ENCODE measurements at places on chromosomes 4 and X.
A peak's percentile ranks its signal among the peaks of the same experiment; 100 is the strongest.

DNA sequence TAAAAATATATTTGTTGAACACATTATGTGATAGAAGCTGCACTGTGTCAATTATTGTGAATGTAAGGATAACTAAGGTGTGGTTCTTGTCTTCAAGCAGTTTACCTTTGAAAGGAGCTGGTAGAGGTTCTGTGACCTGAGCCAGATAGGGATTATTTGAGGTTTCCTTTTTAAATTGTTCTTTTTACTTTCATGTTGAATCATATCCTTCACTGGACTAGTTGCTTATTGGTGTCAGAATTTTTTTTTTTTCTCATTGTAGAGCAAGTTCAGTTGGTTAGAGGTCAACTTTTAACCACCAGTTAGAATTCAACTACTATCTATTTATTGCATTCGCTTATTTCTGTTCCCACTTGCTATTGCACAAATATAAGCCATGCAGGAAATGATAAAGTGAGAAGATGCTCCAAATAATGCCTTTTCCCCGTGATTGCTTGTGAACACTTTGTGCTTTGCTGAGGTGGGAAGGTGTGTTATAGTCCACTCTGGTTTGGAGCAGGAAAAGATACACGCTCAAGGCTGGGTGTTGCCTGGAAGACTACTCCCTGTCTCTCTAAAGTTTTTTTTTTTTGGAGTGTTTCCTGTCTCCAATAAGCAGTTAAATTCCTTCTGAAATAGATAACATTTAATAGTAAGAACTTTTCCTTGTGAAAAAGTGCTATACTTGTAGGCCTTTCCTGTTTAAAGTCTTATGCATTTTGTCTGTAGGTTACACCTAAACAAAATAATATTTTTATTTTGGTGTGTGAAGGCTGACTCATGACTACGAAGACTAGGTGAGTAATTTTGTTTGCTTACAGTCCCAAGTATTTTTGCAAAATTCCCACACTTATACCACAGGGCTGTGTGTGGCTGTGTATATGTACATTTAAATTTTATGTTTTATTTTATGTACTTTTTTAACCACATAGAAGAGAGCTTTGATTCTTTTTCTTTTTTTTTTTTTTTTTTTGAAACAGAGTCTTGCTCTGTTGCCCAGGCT lies 83.8 kb upstream of the LCORL start:
- DNase-seq: no peak

GRCh38 chr4:55001538-55001937 lies 123.9 kb downstream of the KDR start:
- no peak for DNase-seq

GRCh38 chr4:161883157-161883556 lies 280.6 kb downstream of the FSTL5 start:
- DNase-seq: no peak

GRCh38 chr4:182354867-182355266 lies 111.7 kb downstream of the TENM3 start:
- no peak for DNase-seq

DNA sequence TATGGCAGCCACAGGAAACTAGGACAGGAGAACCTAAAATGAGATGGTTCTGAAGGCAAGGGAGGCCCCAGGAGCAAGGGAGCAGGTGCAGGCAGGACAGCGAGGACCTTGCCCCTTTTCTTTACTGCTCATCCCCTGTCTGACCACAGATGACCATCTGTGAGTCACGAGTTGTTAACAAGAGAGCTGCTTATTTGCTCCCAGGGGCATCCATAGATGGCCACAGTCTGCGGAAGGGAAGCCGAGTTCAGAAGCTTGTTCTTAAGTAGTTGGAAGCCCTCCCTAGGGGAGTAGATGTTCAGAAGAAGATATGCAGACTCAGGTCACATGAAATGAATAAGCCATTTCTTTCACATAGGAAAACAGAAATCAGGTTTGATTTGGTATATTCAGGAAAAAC lies 69.4 kb downstream of the EVC2 start:
- peak; percentile 7 for DNase-seq

- no peak for DNase-seq
These were observed 69.7 kb upstream of the H2AZ1 start for GRCh38 chr4:100019821-100020220.

- DNase-seq: no peak
These were observed 35.0 kb upstream of the MXD4 start for GRCh38 chr4:2296631-2297601.

GRCh38 chr4:108172753-108173598 lies 4.2 kb upstream of the LEF1 start:
- peak; percentile 57 for DNase-seq

GRCh38 chr4:83231620-83232076 lies 53.0 kb downstream of the COQ2 start:
- no peak for DNase-seq

DNA sequence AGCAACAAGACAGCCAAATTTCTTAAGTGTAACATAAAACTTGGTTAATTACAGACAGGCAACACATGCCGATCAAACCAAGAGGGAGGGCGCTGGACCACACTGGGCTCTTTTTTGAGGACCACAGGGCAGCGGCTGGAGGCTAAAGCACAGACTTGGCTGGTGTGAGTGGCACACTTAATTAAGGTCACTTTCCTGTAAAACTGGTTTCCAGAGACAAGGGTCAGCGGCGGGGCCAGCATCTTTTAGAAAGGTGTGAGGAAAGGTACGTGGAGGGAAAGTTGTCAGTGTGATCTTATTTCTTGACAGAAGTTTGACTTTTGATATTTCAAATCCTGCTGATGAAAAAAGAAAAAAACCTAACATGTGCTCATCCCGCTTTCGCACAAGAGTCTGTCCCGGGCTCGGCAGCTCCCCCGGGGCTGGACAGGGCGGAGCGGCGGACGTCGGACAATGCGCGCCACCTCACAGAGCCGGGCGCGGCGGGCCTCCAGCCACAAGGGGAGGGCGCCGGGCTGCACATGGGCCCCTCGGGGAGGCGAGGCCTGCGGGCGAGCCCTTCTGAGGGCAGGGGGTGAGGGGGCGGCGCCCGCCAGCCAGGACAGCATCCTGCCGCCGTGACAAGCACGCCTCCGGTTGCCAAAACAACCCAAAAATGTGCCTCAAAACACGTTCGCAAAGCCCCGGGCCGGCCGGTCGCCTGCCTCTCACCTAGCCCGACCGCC lies 660 bp upstream of the HSPA4L start:
- no peak for DNase-seq

GRCh38 chr4:6453688-6453990 lies 18.8 kb downstream of the PPP2R2C start:
- DNase-seq: no peak

- no peak for DNase-seq
These were observed 2.1 kb downstream of the BRWD3 start for GRCh38 chrX:80807606-80807991.

GRCh38 chr4:48196758-48197504 lies 62.9 kb upstream of the TXK start:
- DNase-seq: no peak

DNA sequence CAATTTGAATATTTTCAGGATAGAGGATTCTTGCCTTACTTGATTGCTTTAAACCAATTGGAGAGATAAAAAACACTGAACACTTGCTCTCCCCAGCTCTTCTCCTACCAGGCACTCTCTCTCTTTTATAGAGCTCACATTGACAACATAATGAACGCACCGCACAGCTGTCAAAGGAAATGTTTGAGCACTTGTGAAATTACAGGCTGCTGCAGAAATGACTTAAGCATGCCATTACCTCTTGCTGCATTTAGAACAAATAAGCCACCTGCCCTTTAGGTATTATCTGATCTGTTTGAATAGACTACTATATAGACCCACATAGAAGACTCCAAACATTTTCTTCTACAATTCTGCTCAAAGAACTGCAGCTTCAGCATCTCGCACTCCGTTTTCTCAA lies 227.7 kb downstream of the C4orf33 start:
- no peak for DNase-seq

- DNase-seq: no peak
These were observed 72.1 kb downstream of the ARHGEF38 start for GRCh38 chr4:105624530-105624929.

DNA sequence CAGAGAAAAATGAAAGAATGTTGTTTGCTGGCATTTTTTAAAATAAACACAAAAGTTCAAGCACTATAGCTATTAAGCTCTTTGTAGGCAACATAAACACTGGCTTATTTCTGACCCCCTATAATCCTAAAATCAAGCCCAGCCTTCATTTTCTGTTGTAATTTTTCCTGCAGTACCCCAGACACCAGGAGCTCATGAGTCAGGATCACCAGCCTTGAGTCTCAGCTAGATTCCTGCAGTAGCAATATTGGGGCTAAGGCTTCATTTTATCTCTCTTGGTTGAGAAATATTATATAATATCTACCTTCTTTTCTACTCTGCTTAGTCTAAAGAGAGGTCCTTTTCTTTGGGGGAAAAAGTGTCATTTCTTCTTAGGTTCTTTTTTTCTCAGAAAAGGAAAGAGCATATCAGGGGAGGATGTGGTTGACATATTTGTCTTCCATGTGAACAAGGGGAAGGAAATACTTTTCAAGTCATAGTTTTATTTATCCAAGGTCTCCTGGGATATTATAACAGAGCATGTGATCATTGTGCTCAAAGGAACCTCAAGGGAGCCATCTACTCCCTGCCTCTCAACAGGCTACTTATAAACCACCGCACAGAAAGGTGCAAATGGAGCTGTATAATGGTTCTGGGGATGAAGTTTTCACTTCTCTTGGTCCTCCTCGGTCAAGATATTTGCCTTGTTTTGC lies 678.3 kb upstream of the NR3C2 start:
- DNase-seq: no peak

- no peak for DNase-seq
These were observed 809.6 kb downstream of the PDHA2 start for GRCh38 chr4:96649536-96649935.

GRCh38 chr4:117908306-117909207 lies 125.7 kb upstream of the NDST3 start:
- DNase-seq: no peak

- DNase-seq: no peak
These were observed 317.0 kb upstream of the ANXA10 start for GRCh38 chr4:167775375-167775774.

DNA sequence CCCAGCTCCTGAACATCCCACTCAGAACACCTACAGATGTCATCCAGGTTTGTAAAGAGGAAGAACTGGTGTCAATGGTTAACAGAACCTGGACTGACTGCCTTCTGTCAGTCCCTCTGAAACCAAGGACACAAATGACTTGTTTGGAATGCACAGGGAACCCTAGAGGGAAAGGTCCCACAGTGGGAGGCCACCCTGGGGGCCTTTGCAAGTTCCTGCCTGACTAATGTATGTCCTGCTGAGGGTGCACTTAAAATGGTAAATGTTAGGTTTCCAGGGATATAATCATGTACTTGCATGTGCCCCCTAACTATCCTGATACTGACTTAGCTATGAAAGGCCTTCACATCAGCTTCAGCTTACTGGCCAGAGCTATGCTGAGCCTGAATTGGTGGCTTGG lies 15.0 kb upstream of the XAGE2 start:
- no peak for DNase-seq

GRCh38 chrX:52424656-52425055 lies 55.8 kb downstream of the XAGE2 start:
- DNase-seq: no peak

DNA sequence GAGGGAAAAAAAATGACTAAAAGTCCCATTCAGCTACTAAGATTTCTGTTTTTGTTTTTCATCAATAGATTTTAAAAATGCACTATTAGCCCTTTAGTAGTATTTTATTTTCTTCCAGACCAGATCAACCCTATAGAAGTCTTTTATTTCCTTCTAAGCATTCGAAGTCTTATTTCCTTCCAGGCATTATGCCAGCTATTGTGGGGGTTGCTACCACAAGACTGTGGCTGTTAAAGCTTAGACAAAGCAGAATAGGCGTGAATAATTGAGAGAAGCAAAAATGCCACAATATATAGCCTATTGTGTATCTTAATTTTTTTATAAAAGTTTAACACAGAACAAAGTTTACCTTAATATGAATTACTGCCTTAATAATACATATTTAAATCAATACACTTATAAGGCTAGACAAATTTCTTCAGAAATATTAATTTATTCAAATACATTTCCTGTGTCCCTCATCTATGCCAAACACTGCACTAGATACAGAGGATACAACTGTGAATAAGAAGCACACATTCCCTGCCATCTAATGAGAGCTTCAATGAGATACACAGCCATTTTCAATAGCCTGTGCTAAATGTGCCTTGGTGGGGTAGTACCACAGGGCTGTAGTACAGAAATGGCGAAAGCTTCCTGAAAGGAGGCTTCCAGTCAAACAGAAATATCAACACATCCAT lies 33.1 kb downstream of the SLC10A7 start:
- no peak for DNase-seq

DNA sequence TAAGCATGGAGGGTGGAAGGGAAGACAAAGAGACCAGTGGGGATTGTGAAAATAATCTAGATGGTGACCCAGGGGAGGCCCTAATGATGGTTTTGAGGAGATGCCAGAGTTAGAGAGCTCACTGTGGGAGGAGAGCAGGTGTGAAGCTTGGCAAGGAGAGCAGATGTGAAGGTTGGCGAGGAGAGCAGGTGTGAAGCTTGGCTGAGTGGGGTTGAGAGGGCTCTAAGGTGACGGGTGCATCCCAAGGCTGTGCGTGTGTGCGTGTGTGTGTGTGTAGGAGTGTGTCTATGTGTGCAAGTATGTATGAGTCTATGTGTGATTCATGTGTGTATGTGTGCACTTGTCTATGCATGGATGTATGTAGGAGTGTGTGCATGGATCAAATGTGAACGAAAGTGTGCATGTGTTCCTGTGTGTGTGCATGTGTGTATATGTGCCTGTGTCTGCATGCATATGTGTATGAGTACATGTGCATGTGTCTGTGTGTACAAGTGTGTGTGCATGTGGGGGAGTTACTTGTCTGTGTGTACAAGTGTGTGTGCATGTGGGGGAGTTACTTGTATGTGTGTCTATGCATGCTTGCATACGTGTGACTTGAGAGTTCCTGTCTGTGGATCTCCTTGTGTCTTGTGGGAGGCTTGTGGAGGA lies 72.0 kb downstream of the EVC start:
- DNase-seq: no peak

- no peak for DNase-seq
These were observed 103.4 kb downstream of the PDE5A start for GRCh38 chr4:119525005-119525749.

GRCh38 chrX:57044245-57044644 lies 48.9 kb upstream of the SPIN3 start:
- DNase-seq: no peak

DNA sequence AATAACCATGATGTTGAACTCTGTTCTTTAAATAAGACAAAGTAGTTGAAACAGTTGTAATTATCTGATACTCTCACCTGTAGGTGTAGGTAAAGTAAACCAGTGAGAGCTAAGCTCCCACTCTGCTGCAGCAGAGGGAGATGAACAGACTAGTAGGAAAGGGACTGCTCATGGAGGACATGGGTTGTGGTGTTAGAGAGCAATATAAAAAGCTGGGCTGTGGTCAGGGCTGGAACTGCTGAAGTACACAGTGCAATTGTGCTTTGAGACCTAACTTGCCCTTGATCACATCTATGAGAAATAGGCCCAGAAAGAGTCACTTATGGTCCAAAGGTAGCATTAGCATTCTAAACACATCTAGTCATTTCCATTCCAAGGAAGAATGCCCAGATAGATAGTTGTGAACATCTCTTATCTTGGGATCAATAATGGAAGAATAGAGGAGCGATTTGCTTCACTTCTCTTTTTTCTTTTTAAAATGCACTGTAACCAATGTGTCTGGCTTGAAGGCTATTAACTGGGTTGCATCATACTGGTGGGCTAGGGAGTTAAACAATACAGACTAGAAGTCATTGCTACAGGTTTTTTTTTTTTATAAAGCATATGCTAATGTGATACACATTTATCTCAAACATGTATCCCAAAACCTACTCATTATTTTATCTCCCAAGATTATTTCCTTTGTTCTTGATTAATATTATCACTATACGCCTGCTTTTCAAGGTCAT lies 251.3 kb upstream of the CENPE start:
- DNase-seq: no peak
